NCI-H345 (cell line): ENCODE measurements at places on chromosomes 11 and 22.

- no peak for DNase-seq
Observed at GRCh38 chr11:16973338-16973964, 40.8 kb downstream of the PLEKHA7 start.

GRCh38 chr22:48394787-48395186 lies 1432.9 kb downstream of the BRD1 start:
- DNase-seq = no peak

- no peak for DNase-seq
Observed at GRCh38 chr22:22902247-22903001, 14.8 kb downstream of the IGLL5 start.

DNA sequence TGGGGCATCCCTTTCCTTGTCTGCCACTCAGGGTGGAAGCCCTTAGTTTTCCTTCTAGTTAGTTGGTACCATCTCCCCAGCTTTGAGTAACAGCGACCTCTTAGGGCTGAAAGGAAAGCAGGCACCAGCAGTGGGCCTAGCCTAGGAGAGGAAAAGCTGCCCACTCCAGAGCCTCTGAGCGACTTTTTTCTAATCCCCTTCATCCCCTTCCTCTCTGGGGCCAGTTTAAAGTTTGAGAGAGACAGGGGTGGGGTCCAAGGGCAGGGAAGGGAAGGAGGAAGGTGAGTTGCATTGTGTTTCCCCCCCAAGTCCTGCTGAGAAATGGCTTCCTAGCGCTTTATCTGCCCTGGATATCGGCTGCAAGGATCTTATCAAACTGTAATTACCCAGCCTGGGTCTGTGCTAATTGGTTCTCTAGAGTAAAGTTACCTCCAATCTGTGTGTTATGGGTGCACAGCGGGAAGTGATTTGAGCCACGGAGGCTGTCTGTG lies 573.9 kb upstream of the CADM1 start:
- DNase-seq = no peak

DNA sequence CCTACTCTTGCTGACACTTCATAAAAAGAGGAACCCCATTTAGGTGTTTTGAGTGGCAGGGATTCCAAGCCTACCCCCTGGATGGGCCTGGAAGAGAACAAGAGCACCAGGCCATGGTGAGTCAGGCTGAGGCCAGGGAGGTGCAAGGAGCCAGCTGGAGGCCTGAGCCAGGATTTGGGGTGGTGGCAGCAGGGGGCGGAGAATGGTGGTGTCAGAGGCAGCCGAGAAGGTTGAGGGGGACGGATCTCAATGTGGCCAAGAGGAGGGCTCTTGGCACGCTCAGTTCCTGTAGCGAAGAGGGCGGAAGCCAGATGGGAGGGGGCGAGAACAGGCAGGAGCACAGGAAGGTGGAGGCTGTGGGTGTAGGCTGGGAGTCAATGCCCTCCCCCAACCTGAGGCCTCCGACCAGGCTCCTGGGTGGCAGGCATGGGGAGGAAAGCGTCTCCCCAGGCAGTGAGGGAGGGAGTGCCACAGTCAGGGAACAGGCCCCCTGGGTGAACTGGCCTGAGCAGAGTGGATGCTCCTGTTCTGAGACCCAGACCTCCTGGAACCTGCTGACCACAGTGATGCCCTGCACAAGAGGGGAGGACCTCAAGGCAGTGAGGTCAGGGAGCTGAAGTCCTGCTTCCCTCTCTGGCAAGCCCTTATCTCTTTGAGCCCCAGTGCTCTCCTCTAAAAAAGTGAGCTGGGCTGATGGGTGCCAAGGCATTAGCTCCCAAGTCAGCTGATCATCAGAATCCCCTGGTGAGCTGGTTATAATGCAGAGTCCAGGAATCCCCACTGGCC lies 13.9 kb downstream of the RTN4RL2 start:
- DNase-seq = no peak

GRCh38 chr11:64878223-64878493 lies 263 bp downstream of the EHD1 start:
- no peak for DNase-seq

- DNase-seq = no peak
Observed at GRCh38 chr11:63007920-63008319, 7.7 kb downstream of the SLC22A8 start.

- peak; percentile 21 for DNase-seq
Observed at GRCh38 chr11:68214173-68215086, 1.3 kb upstream of the KMT5B start.

- DNase-seq = no peak
Observed at GRCh38 chr11:127723714-127724113, 723.1 kb upstream of the KIRREL3 start.

DNA sequence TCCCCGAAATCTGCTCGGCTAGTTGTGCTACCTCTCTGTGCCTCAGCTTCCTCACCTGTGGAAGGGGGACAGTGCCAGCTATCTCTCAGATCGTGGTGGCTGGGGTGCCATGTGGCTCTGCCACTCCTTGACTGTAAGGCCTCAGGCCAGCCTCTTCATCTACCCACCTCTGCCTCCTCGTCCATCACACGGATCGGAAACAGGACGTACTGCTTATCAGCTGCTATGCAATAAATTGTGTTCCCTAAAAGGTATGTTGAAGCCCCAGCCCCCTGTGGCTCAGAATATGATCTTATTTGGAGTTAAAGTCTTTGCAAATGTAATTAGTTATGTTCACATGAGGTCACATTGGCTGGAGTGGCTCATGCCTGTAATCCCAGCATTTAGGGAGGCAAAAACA lies 7.8 kb downstream of the PPM1F start:
- no peak for DNase-seq

DNA sequence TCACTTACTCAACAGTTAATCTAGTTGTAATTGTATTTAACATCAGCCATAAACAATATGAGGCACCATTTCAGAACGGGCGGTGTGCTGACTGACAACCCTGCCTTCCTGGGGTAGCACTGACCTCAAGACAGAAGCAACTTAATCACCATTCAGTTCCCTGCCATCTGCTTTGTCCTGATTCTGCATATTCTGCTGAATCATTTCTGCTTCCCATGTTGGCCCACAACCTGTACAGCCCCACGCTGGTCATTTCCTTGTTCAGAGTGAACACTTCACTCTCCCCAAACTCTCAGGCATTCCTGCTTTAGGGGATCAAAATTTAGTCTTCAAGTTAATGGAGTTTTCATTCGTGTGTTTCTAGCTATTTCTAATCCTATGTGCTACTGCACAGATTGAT lies 132.3 kb upstream of the ZBED5 start:
- no peak for DNase-seq

GRCh38 chr11:14026961-14027360 lies 64.4 kb downstream of the SPON1 start:
- no peak for DNase-seq

DNA sequence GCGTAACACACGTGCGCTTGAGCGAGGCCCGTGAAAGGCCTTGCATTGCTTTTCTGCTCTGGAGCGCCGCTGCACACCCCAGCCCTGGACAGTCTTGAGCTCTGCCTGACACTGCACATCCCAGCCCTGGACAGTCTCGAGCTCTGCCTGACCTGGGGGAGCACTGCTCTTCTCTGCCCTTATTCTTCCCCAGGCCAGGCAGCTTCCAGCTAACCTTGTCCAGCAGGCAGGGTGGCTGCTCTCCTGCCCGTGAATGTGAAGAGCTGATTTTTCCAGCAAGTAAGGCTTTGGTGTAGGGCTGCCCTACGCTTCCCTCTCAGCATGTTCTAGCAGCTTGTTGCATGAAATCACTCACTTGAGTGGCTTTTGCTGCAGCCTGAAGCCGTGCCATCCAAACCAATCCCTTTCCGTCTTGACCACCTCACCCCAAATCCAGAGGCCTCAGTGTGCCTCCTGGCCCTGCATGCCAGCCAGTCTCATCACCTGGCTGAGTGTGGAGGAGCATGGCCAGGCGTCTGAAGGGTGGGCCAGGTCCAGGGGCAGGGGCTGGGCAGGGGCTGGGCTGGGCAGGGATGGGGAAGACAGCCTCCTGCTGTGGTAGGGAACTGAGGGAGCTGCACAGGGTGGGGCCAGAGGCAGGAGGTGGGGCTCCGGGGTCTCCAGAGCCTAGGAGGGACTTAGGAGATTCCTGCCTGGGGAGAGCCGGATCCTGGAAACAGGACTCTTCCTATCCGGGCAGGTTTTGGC lies 89.5 kb upstream of the B3GAT1 start:
- DNase-seq = no peak

DNA sequence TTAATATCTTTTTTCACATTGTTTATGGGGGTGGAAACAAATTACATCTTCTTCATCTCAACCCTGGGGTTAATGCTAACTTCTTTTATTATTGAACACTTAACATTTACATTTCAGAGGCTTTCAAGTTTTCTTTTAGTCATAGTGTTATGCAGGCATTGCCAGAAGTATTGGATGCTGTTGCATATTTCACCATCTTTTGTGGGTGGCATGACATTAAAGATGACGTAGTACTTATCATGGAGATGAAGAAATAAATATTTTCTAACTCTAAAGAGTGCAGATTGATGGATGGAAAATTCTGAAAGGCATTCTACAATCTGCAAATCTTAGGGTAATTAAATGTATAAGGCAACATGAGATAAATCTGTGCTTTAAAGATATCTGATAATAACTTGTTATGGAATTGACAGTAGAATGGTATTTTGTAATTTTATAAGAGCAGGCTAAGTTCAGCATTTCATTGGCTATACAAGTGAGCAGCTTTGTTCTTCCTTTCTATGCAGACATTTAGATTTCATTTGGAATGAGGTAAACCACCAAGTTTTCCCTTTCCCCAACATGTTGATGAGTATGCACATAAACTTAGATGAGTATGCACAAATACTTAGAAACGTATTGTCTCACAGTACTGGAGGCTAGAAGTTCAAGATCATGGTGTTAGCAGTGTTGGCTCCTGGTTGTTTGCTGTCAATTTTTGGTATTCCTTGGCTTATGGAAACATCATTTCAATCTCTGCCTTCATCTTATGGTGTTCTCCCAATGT lies 924.4 kb downstream of the METTL15 start:
- DNase-seq = no peak

DNA sequence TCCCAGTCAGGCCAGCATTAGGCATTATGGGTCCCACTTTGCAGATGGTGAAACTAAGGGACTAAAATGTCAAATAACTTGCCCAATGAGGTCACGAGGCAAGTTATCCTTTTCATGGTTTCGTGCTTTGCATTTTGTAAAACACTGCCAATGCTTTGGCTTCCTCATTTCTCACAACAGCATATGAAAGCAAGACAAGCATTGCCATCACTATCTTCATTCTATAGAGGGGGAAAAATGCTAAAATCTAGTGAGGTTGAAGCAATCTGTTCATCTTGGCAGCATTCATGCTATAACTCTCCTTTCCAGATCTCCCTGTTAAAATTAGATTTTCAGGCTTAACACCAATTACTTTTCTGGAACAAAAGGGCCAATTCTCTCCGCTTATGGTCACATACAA lies 14.8 kb downstream of the FAM181B start:
- no peak for DNase-seq

DNA sequence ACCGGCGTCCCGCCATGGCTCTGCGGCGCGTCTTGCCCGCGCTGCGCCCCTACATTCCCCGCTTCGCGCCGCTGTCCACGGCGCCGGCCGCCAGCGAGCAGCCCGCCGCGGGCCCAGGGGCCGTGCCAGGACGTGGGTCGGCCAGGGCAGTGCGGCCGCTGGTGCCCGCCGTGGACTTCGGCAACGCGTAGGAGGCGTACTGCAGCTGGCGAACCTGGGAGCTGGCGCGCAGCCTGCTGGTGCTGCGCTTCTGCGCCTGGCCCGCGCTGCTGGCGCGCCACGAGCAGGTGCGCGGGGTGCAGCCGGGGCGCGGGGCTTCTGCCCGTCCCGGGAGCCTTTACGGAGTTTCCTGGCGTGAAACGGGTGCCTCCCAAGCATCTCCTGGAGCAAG lies 20.1 kb downstream of the DGCR6L start:
- DNase-seq = peak; percentile 65

DNA sequence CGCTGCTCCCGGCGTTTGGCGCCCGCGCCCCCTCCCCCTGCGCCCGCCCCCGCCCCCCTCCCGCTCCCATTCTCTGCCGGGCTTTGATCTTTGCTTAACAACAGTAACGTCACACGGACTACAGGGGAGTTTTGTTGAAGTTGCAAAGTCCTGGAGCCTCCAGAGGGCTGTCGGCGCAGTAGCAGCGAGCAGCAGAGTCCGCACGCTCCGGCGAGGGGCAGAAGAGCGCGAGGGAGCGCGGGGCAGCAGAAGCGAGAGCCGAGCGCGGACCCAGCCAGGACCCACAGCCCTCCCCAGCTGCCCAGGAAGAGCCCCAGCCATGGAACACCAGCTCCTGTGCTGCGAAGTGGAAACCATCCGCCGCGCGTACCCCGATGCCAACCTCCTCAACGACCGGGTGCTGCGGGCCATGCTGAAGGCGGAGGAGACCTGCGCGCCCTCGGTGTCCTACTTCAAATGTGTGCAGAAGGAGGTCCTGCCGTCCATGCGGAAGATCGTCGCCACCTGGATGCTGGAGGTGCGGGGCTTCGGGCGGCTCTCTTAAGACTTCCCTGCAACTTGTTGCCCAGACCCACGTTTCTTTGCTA lies at the start of gene CCND1:
Gene CCND1 (plus strand): TSS at position 162 of the 587 bp plus-strand sequence. CDS start 158 bp downstream, at position 320.
- DNase-seq = peak; percentile 53

GRCh38 chr22:39446239-39446721 lies 10.5 kb upstream of the MGAT3 start:
- no peak for DNase-seq
